ENCODE measurements at places on chromosomes 12 and 14.

DNA sequence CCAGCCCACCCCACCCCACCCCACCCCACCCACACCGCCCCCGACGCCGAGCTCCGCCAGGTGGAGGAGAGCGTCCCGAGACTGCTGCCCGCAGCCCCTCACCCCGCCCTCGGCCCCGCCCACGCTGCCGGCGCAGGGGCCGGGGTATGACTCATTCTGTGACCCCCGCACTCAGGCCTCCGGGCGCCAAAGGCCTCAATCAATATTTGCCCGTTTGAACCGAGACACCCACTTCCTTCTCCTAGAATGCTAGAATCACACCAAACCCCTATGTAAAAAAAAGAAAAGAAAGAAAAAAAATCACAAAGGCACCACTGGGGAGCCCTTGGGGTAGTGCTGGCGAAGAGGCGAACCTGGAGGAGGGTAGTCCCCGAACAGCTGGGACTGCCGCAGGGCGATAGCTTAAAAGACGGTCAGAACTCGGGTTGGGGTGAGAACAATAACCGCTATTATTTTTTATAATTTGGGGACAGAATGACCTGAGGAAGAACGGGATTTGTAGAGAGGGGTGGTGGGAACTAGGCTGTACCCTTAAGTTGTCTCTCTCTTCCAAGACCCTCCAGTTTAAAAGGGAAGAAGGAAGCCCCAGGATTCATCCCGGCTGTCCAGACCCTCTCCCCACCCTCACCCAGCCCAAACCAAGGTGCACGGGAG lies 894 bp downstream of the KRT8 start:
- DNase-seq = no peak

- no peak for DNase-seq
Observed at GRCh38 chr14:81402123-81402495, 2.0 kb upstream of the STON2 start.

DNA sequence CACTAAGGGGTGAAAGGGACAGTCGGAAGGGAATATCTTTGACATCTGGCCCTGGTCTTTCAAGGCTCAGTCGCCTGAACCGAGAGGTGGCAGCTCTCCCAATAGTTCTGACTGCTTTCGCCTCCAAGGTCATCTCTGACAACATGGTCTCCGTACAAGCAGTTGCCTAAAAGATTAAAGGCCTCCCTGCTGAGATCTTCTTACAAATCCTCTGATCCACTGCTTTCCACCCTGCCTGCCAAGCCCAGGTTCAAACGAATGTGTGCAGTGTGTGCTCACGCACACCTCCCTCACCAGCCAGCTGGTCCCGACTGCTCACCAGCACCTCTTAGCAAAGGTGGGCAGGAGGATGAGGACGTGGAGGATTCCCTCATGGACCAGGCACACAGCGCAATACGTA lies 10.4 kb downstream of the B4GALNT3 start:
- DNase-seq = no peak

- no peak for DNase-seq
Observed at GRCh38 chr12:19128485-19128884, 1.0 kb upstream of the PLEKHA5 start.

- DNase-seq = no peak
Observed at GRCh38 chr14:105283028-105283427, 17.8 kb downstream of the BRF1 start.

GRCh38 chr12:107355004-107355565 lies 261.7 kb upstream of the CRY1 start:
- no peak for DNase-seq
